HT-29 (cell line): ENCODE measurements at places on chromosomes 3 and 15. TPM values are rescaled to one million over a fixed set of nuclear protein-coding genes. Genes with fewer than 3 reads are reported as not detected.
A peak's percentile ranks its signal among the peaks of the same experiment; 100 is the strongest.

DNA sequence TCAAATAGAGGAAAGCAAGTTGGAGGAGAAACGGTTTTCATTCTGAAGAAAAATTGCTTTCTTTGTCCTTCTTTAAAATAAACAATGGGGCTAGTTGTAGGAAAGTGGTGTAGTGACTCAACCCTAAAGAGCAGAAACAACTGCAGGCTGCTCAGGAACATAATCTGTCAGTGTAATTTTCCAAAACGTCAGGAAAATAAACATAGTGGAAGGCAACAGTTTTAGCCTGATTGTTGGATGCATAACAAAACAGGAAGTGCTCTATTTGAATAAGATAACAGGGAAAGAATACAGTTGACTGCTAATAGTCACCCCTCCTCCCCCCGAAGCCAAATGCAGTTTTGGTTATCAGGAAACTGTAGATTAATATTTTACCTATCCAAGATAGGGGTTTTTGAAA lies 167.6 kb downstream of the ECT2 start:
- peak; percentile 9 for DNase-seq

DNA sequence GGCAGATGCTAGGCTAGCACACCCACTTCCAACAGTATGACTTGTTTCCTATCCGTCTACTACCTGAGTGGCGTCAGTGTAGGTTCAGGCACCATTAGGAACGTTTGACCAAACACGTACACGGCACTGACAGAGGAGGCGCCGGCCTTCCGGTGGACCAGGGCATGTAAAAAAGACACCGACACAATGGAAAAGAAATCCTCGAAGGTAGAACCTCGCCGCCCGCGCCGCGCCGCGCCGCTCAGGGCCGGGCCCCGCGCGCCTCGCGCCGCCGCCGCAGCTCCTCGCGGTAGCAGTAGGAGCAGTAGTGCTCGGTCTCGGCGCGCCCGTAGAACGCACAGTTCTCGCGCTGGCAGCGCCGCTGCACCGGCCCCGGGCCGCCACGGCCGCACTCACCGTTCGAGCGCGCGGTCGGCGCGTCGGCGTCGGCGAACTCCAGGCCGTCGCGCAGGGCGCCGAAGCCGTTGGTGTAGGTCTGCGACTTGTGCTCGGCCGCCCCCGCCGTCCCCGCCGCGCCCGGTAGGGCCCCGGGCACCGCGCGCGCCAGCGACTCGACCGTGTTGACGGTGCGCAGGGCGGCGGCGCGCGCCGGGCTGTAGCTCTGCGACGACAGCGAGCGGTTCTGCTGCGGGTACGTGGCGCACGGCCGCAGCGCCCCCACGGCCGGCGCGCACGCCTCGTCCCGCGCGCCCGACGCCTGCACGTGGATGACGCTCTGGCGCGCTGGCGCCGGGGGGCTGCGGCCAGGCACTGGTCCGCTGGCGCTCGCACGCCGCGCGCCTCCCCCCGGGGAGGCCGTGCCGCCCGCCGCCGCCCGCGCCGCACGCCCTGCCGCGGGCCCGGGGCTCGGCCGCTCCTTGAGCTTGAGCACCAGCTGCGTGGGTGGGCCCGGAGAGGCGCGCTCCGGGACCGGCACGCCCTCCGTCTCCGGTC lies 156.7 kb downstream of the KLF13 start:
- no peak for DNase-seq

PLIN1 gene
- 0.03 and 0.51 TPM in 2 replicates for total RNA-seq

- DNase-seq: no peak
Observed at GRCh38 chr3:119829420-119829819, 47.5 kb downstream of the NR1I2 start.

DNA sequence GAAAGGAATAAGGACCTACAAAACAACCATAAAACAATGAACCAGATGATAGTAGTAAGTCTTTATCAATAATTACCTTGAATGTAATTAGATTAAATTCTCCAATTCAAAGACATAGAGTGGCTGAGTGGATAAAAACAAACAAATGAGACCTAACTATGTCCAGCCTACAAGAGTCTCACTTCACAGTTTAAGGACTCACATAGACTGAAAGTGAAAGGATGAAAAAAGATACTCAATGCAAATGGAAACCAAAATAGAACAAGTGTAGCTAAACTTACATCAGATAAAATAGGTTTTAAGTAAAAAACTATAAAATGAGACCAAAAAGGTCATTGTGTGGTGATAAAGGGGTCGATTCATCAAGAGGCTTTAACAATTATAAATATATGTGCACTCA lies 21.9 kb upstream of the NR1I2 start:
- DNase-seq: no peak

TTC23 gene
- 8.3 and 8.6 TPM in 2 replicates for total RNA-seq

ZNF860 gene
- 3.9 and 7.5 TPM in 2 replicates for total RNA-seq

DNA sequence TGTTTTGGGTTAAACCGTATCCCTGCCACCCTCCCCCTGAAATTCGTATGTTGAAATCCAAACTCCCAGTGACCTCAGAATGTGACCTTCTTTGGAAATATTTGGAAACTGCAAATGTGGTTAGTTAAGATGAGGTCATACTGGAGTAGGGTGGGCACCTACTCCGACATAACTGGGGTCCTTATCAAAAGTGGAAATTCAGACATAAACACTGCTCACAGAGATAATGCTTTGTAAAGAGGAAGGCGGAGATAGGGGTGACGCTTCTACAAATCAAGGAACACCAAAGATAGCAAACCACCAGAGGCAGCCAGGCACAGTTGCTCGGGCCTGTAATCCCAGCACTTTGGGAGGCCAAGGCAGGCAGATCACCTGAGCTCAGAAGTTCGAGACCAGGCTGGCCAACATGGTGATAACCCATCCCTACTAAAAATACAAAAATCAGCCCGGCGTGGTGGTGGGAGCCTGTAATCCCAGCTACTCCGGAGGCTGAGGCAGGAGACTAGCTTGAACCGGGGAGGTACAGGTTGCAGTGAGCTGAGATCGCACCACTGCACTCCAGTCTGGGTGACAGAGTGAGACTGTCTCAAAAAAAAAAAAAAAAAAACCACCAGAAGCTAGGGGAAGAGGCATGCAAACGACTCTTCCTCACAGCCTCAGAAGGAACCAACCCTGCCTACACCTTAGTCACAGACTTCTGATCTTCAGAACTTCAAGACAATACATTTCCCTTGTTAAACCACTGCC lies 51.1 kb upstream of the CHD2 start:
- DNase-seq: no peak

DNA sequence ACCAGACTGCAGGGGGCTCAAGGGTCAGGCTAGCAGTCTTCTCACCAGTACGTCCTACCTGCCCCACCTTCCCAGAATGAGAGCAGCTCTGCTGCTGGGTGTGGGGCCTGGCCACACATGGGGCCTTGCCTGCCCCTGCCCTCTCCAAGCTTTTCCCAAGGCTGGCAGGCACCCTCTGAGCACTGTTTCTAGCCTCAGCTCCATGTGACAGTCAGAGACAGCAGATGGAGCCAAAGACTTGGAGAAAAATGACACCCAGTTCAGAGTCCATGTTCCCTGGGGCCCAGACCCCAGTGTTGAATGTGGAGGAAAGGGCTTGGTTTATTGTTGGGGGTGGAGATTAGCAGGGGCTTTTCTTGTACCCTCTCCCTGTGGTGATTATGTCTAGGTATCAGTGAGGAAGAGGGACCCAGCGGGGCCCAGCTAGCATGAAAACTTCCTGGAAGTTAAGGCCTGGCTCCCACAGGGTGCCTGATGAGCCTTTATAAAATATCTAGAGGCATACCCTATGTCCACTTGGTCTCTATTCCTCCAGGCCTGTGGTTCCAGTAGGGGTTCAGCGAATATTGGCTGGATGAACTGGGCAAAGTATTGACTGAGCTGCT lies 153.8 kb downstream of the EEFSEC start:
- peak; percentile 80 for DNase-seq
